ENCODE measurements at places on chromosomes 1 and 21.

DNA sequence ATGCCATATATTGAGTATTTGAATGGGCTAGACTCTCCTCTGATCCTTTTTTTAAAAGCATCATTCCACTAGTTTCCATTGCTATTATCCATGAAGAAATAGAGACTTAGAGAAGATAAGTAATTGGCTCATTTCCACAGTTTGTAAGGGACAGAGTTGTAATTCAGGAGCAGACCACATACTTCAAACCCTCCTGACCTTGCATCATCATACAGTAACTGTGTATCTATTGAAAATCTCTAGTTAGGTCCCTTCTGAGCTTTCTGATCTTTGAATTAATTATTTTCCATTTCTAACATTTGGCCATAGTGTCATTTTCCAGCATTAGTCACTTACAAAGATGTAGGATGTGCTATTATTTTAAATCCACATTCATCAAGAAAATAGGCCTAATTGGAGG lies 386.5 kb upstream of the ST6GALNAC5 start:
- peak; percentile 50 for DNase-seq

DNA sequence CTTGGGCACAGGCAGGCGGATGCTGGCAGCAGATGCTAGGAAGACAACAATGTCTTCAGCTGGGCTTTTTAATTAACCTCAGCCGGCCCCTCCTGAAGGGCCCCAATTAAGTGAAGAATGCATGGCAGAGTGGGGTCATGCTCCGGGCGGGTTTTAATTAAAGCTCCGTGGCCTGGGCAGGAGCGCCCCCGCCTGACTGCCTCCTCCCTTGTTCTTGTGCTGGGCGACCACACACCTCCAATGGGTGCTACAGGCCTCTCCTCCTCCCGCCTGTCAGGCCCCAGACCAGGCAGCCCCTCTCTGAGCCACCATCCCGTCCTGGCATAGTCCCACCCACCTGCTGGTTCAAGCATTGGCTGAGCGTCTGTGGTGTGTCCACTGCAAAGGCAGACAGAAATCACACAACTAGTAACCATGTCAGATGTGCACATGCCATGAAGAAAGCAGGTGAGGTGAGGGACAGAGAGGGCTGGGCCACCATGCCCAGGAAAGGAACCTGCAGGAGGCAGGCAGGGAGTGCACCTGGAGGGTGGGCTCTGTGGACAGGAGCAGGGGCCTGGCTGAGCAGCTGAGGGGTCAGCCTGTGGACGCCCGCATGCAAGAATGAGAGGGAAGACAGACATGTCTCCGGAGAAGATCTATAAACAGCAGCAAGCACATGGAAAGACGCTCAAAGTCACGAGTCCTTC lies 8.5 kb upstream of the ARF1 start:
- DNase-seq: no peak

DNA sequence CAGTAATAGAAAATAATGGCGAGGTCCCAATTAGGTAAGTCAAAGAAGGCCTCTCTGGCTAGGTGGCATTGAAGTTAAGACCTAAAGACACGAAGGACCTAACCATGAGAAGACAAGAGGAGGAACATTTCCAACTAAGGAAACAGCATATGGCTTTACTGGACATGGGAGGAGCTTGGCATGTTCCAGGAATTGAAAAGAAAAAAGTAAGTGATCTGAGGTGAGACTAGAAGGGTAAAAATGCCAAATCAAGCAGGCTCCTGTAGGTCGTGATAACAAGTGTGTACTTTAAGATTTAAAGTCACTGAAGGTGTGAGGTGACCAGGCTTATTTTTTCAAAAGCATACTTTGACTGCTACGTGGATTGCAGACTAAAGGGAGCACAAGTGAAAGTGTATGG lies 13.4 kb upstream of the CLCC1 start:
- DNase-seq: no peak

DNA sequence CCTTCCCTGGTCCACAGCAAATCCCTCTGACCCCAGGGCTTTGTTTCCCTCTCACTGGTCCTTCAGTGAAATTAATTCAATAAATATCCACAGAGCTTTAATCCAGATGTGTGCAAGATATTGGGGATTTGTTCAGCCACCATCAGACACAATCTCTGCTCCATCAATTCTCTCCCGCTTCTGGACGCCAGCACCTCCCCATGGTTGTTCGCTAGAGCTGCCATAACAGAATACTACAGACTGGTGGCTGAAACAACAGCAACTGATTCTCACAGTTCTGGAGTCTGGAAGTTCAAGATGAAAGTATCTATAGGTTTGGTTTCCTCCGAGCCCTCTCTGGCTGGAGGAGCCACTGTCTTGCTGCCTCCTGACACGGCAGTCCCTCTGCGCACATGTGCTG lies 303.9 kb downstream of the SMYD3 start:
- no peak for DNase-seq

GRCh38 chr1:162916407-162916806 lies 55.4 kb upstream of the CCDC190 start:
- peak; percentile 65 for DNase-seq

DNA sequence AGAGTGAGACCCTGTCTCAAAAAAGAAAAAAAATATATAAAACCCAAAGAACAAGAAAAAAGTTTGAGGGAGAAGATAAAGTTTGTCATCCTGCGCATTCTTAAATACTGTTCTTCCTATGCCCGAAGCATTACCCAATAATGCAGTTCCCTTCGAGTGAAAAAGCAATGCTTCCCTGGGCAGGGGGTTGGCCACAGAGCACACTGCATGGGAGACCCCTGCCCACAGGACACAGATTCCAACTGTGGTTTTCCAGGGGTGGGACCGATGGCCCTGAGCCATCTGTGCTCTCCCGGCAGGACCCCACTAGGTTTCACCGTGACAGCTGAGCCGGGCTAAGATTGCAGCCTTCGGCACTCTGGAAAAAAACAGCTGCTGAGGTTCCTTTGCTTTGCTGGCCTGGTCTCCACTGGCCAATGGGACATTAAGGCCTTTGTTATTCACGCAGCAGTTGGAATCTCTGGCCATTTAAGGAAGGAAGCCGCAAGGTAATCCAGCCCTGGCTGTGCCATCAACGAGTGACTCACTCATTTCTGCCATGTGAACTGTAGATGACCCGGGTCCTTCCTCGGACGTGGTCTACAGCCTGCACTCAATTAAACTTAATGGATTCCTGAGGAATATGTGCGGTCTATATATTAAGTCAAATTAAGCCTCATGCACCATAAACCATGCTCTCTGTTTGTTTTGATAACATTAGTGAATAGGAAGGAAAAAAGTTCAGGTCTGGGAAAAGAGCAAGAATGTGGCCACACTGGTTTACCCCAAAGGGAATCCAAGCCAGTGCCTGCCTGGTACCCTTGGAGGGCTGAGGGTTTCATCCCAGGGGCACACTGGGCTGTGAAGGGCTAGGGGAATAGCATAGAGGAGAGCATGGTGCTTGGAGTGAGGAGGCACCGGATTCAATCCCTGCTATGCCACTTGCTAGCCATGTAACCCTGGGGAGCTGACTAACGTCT lies 163.2 kb downstream of the ZBTB18 start:
- DNase-seq: peak; percentile 100

GRCh38 chr1:93720956-93721626 lies 39.5 kb upstream of the BCAR3 start:
- DNase-seq: no peak

- DNase-seq: no peak
Measured at GRCh38 chr1:172381946-172382345, 38.5 kb upstream of the C1orf105 start.

GRCh38 chr1:91803847-91804545 lies 82.0 kb downstream of the TGFBR3 start:
- DNase-seq: no peak

- no peak for DNase-seq
Measured at GRCh38 chr21:38908537-38908936, 102.8 kb downstream of the ETS2 start.

DNA sequence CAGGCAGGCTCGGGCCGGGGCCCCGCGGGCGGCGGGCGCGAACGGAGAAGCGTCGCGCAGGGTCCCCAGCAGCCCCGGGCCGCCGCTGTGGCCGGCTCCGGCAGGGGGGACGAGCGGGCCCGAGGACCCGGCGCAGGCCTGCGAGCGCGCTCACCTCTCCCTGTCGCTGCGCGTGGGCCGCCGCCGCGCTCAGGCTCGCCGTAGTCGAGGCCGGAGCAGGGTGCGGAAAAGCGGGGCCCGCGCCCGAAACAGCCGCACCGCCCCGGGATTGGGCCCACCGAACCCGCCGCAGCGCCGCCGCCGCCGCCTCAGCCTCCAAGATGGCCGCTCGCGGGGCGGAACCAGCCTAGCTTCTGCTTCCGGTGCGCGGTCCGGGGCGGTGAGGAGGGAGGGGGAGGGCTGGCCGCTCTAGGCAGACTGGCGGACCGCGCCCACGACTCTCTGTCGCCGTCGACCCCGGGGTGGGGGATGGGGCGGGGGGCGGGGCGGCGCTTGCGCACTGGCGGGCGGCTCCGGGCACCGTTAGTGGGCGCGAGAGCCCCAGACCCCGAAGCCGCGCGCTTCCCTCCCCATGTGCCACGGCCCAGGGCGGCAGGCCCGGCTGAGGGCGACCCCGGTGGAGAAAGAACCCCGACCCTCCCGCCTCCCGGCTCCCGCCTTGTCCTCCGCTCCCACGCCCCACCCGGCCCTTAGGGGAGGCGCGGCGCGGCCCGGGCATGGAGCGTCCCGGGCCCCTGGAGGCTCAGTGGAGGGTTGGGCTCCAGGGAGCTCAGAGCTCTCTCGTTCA lies at the start of gene UBE2J2:
Gene UBE2J2 (minus strand): TSS at position 343 of the 787 bp plus-strand sequence. CDS start 5,862 bp downstream, outside the sequence.
- DNase-seq: peak; percentile 90

DNA sequence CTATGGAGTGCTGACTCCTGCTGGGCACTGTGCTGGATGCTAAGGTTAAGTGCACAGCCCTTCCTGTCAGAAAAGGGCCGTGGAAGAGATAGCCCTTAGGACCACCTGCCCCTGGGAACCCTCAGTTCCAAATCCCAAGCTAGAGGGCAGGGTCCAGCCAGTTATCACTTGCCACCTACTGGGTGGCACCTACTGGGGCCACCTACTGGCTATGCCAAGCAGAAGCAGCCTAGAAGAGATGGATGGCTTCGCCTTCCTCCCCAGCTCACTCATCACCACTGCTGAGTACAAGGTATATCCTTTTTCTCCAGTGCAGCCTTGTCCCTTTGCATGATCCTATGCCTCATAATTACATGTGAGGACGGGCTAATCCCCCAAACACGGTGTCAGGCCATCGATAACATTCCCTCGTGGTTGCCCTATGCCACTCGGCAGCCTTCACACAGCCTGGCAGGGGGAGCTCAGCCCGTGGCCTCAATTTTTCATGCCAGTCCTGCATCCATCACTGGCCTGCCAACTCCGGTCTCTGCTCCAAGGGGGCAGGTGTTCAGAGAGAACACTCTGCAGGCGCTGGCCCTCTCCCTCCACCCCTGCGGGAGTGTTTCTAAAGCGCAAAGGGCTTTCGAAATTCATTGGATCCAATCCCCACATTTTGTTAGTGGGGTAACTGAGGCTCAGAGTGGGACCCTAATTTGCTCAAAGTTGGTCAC lies 49.0 kb downstream of the SYT2 start:
- no peak for DNase-seq

DNA sequence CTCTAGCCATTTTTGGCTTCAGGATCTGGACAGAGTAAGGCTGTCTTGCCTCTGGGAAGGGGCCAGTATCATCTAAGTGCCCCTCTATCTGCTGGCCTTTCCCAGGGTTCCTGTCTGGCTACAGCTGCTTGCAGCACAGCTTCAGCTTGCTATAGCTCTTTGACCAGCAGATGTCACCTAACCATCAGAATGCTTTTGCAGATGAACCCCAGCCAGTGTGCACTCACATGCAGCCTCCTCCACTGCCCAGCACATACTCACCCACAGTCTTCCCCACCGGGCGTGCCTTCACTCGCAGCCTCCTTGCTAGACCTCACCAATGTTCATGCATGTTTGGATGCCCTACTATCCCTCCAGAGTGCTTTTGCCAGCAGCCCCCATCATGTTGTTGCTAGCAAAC lies 769.0 kb downstream of the BRINP3 start:
- DNase-seq: no peak

- DNase-seq: no peak
Measured at GRCh38 chr1:39984951-39985350, 30.0 kb downstream of the MFSD2A start.

DNA sequence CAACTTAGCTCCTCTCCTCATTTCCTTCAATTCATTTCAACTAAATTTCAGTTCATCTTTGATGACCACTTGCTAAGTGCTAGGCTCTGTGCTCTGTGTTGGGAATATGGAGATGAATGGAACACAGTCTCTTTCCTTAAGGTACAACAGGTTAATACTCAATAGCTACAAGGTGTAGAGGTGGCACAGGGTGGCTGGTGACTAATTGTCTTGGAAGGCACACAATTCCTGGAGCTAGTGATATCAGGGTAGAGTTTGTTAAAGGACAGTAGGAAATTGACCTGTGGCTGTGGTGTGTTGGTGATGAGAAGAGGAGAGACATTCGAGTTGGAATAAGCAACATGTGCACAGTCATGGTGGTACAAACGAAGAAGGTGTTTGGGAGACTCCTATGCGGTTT lies 124.9 kb downstream of the RUNX1 start:
- DNase-seq: no peak

GRCh38 chr1:54371942-54372275 lies 34.3 kb downstream of the SSBP3 start:
- DNase-seq: no peak

DNA sequence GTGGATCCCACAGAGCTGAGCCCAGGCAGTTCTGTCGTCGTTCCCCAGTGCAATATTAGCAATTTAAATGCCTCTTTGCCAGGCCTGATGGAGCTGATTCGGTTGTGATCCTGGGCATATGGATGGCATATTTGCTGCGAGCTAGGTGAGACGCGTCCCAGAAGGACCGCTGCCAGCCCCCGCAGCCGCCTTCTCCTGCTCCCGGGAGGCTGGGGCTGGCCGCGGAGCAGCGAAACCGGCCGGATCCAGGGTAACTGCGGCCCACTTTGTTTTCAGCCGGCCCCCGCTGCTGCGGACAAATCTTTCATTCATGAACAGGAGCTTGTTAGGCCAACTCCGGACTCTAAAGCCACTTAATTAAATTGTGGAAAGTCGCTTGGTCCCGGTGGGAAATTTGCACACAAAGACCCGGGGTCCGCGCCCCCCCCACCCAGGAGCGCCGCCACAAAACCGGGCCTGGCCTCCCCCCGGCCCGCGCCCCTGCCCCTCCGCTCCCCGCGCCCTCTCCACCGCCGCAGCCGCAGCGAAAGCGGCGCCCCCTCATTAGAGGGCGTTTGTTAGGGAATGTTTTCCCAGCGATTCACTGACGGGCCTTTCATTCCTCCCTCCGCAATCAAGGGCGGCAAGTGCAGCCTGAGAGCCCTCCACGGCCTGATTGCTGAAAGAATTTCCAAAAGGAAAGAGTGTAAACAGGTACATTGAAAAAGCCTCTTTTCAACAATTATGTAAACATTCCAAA lies 383.3 kb downstream of the RRAGC start:
- DNase-seq: no peak

DNA sequence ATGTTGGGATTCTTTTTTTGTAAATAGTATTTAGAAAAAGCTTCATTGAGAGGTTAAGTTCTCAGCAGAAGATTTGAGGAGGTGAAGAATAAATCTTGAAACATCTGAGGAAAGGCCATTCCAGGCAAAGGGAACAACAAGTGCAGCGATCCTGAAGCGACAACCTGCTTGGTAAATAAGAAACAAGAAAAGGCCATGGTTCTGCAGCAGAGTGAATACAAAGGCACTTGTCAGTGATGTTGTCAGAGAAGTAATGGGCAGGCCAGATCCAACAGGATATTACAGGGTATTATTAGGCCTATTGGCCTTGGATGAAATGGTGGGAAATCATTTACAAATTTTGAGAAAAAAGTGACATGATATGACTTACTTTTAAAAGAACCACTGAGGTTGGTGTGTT lies 960.0 kb downstream of the PLA2G4A start:
- no peak for DNase-seq

All from fibroblast of skin of right quadriceps (primary cell).